AG10803 (cell line): ENCODE measurements at places on chromosomes 6 and 20.

- no peak for DNase-seq
These were observed 48.6 kb upstream of the NAA20 start for GRCh38 chr20:19968466-19969073.

DNA sequence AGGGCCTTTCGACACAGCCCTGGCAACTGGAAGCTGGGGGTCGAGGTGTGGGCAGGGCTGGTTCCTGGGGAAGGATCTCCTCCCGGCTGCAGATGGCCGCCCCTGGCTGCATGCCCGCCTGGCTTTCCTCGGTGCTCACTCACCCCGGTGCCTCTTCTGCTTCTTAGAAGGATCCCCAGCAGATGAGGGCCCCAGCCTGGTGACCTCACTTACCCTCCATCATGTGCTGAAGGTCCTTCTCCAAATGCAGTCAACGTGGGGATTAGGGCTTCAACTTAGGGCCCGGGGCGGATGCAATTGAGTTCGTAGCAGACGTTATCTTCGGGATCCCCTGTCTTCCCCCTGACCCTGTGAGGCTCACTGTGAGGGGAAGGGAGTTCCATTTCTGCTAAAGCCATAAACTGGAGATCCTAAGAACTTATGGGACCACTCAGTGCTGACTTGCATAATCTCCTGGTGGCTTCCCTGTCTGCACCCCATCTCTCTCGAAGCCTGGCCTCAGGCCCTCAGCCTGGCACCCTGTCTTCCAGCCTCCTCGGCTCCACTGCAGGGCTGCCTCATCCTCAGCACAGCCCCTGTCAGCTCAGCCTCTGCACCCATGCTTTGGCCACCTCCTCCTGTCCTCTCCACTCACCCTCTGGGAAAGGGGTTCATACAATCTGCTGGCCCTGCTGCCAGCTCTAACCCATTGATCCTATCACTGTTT, 92.6 kb downstream of the THBS2 start:
- DNase-seq, result no peak

- DNase-seq, result no peak
These were observed 278.9 kb downstream of the SAMD5 start for GRCh38 chr6:147787417-147787816.

- peak; percentile 96 for DNase-seq
These were observed 4.3 kb downstream of the CALHM4 start for GRCh38 chr6:116557893-116558292.

- DNase-seq, result no peak
These were observed 1.9 kb upstream of the ZNF831 start for GRCh38 chr20:59161721-59162120.

DNA sequence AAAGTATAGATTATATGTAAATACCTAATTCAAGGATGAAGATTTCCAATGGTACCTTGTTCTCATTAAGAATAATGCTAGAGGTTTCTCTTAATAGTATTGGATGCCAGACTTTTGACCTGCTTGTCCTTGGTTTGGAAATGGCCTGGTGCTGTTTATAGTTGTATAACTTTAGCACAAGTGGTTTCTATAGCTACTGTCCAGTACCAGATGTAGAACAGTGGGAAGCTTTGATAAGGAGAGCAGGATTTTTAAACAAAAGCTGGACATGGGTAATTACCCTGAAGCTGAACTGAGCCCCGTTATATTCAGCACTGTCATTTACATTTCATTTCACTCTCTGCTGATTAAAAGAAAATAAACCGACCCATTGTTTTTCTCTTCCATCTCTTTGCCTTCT, 43.7 kb downstream of the TRMT11 start:
- DNase-seq, result no peak

- DNase-seq, result no peak
These were observed 17.8 kb upstream of the PPP1R3G start for GRCh38 chr6:5067305-5067704.

- peak; percentile 62 for DNase-seq
These were observed 30.9 kb upstream of the RAB23 start for GRCh38 chr6:57252975-57253374.

DNA sequence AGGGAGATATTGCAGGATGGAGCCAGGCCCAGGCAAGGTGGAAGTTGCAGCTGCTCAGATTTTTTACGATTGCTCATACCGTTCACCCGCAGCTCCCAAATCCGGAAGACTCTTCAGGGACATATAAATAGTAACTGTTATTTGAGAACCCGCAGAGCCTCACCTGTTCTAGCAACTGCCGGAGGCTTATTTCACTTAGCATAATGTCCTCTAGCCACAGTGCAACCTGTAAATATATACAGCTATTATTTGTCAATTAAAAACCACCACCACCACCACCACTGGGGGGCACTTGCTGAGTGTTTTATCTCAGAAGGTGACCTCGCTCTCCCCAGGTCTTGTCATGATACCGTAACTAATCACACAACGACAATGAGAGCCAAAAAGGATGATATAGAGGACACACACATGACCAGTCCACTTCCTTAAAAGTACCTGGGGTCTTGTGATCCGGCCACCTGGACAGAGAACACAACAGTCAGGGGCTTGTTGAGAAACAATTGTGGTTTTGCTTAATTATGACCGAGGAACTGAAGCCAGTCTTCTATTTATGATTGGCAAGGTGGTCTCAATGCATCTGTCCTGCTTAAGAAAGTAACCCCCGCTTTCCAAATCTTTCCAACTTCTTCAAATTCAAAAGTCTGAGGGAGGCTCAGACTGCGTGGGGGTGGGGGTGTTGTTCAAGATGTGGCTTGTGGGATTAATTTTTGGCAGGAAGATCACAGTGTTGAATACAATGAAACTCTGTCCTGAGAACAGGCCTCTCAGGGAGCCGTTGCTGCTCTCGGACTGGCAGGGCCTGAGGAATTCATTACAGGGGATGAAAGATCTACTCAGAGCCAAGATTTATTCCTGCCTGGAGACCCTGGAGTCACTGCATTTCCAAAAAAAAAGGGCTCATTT, 107.7 kb upstream of the PRND start:
- peak; percentile 68 for DNase-seq

DNA sequence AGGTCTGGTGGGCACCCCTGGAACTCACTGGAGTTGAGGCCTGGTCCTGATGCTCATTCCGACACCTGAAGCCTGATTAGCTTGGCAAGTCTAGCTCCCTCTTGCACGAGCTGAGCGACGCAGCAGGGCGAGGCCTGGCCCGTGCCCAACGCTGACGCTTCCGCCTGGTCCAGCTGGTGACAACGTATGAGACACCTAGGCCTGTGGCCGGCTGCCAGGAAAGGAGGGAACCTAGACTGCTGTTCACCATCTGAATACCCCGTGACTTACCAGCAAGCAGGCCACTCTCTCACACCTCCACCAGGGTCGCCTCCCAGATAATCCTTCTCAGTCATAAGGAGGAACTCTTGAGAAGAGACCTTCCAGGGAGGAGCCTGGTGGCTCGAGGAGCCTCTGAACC, 24.5 kb downstream of the YTHDF1 start:
- DNase-seq, result no peak

DNA sequence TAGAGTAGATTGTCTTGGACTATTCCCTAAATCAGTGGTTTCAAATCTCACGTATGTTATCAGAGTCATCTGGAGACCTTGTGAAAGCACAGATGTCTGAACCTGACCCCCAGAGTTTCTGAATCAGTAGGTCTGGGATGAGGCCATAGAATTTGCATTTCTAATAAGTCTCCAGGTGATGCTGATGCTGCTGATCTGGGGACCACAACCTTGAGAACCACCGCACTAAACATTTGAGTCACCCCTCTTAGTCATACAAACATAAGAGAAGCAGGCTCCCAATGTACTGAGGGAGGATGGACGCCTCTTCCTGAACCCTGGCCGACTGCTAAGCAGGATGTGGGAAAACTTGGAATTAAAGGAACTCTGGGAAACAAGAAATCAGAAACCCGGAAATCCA, 187.8 kb upstream of the PRDM1 start:
- peak; percentile 90 for DNase-seq

GRCh38 chr20:62357681-62358080, 9.4 kb downstream of the LAMA5 start:
- no peak for DNase-seq

DNA sequence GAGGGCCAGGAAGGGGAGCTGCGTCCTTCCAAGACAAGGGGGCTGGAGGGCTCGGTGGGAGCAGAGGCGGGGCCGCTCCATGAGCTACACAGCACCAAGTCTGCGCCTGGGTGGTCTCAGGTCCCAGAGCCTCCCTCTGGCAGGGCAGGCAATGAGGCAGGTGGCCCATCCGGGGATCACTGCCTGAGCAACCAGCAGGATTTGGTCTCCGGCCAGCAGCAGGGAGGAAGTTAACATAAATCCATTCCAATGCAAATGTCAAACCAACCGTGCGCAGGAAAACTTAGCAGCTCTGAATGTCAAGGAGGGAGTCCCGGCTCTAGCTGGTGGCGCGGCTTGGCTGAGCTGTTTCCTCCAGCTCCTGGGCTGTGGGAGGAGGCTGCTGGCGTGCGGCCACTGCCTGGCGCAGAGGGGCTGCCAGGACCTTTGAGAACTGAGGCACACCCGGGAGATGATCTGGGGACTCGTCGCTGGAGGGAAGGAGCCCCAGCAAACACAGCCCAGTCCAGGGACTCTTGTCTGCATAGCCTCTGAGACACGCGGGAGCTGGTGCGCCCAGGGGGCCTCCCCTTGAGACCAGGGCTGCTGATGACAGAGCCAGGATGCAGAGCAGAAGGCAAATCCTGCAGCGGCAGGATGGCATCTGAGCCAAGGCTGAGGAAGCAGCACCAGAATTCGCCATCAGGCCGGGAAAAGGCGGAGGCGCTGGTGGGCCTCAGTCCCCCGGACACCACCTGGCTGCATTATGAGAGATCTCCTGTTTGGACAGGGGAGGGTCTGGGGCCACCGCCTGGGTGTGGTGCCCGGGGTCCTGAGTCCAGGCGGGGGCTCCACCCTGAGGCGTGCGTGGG, 33.1 kb upstream of the CHRNA4 start:
- no peak for DNase-seq

DNA sequence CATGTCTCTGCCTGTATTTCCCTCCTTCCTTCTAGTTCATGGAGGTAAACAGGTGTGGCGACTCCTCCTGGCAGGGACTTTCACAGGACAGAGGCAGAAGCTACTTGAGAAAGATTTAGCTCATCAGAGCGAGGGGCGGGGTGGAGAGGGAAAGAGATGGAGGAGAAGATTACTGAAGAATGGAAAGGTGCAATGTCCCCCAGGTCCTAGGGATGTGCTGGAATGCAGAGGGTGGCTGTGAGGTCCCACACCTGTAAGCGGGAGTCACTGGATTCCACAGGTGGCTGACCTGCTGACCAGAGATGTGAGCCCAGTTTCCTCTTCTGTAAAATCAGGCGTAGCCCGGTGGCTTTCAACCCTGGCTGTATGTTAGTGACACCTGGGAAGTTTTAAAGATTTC, 199.2 kb upstream of the SULF2 start:
- DNase-seq, result no peak

GRCh38 chr6:124119596-124119995, 315.9 kb downstream of the NKAIN2 start:
- no peak for DNase-seq

GRCh38 chr6:136191606-136192312, 58.4 kb downstream of the MTFR2 start:
- DNase-seq, result no peak

DNA sequence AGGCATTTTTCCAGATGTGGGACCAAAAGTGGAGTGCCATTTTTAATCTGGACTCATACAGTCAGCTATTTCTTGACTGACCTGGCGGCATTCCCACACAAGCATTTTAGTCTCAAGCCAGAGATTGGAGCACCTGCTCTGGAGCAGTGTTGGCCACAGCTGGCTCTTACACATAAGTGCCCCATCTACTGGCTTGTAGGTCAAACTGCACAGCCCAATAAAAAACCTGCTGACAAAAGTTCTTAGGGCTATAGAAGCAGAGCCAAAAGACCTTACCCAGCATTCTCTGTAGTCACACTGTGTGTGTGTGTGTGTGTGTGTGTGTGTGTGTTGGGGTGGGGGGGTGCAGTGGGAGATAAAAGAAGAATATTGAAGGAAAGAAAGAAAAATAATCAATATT, 38.6 kb upstream of the SENP6 start:
- DNase-seq, result peak; percentile 45
